ENCODE measurements at places on chromosomes 6 and 20.
A peak's percentile ranks its signal among the peaks of the same experiment; 100 is the strongest.

GRCh38 chr6:14921878-14922671 is 323.8 kb upstream of the JARID2 start:
- no peak for DNase-seq

- no peak for DNase-seq
These were observed 69.7 kb downstream of the MDN1 start for GRCh38 chr6:89749918-89750317.

GRCh38 chr6:106728296-106728870 is 99.0 kb downstream of the QRSL1 start:
- DNase-seq: no peak

- DNase-seq: no peak
These were observed 10.4 kb downstream of the MOCS1 start for GRCh38 chr6:39923861-39924260.

- no peak for DNase-seq
These were observed 84.1 kb downstream of the TNFAIP3 start for GRCh38 chr6:137951064-137951597.

GRCh38 chr6:49155316-49155715 is 307.7 kb downstream of the MMUT start:
- DNase-seq: no peak

- no peak for DNase-seq
These were observed 295.5 kb upstream of the ZNF337 start for GRCh38 chr20:25992146-25992545.

- DNase-seq: peak; percentile 12
These were observed 608.4 kb downstream of the EPHA7 start for GRCh38 chr6:92810913-92811312.

DNA sequence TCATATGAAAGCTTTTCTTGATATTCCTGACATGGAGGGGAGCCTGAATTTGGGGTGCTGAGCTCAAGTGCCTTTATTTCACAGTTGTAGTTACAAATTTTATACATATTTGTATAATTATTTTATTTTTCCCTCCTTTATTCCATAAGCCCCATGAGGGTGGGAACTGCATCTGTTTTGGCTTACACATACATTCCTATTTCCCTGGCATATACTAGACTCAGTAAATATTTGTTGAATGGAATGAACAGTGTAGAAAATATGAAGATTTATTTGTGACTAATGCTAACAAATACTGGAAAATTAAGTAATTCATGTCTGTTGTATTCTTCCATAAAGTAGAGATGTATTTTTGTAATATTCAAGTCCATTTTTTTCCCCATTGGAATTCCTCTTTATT is 127.1 kb downstream of the MYO6 start:
- no peak for DNase-seq

GRCh38 chr6:90973188-90973587 is 386.3 kb upstream of the MAP3K7 start:
- no peak for DNase-seq

GRCh38 chr6:46734867-46735719 is at the start of gene PLA2G7:
Gene PLA2G7, minus strand, starts transcription at chr6:46735375. Its CDS starts 12,484 bp downstream, at chr6:46722891.
- no peak for DNase-seq

GRCh38 chr6:144621332-144621731 is 336.2 kb downstream of the UTRN start:
- no peak for DNase-seq

- no peak for DNase-seq
These were observed 794.6 kb downstream of the TFAP2A start for GRCh38 chr6:9620263-9620662.

DNA sequence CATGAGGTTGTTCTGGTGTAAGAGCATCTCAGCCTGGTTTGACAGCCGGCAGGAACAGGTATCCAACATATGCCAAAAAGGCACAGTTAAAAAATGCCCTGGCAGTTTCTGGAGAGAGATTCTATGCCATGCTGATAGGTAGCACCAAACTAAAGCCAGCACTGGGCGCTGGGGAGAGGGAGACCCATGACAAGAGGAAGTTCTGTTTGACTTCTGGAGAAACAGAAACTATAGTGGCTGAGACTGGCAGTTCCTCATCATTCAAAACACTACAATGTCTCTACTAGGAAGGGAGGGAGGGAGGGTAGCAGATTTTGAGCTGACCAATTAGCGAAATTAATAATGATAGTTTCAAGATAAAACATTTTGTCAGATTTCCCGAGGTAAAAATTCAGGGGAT is 174.1 kb downstream of the ADAT2 start:
- no peak for DNase-seq

DNA sequence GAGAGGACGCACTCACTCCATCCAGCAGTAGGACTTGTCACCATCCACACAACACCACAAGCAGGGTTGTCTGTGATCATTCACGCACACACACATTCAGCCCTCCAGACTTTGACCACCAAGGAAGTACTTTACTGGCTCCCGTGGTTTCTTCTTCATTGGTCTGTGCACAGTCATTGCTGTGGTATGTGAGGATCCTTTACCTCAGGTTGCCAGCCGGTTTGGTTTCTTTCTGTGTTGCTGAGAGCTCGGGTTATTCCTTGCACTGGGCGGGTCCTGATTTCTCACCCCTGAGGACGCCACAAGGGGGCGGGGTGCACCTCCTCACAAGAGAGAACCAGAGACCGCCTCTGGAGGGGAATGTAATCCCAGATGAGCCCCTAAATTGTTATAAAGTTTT is 11.2 kb downstream of the SLC35A1 start:
- no peak for DNase-seq

- DNase-seq: no peak
These were observed 139.9 kb downstream of the HIVEP2 start for GRCh38 chr6:142805042-142805441.

- DNase-seq: no peak
These were observed 576.4 kb downstream of the HDGFL1 start for GRCh38 chr6:23145781-23146180.

- DNase-seq: no peak
These were observed 3.0 kb upstream of the CCN2 start for GRCh38 chr6:131954059-131954774.

DNA sequence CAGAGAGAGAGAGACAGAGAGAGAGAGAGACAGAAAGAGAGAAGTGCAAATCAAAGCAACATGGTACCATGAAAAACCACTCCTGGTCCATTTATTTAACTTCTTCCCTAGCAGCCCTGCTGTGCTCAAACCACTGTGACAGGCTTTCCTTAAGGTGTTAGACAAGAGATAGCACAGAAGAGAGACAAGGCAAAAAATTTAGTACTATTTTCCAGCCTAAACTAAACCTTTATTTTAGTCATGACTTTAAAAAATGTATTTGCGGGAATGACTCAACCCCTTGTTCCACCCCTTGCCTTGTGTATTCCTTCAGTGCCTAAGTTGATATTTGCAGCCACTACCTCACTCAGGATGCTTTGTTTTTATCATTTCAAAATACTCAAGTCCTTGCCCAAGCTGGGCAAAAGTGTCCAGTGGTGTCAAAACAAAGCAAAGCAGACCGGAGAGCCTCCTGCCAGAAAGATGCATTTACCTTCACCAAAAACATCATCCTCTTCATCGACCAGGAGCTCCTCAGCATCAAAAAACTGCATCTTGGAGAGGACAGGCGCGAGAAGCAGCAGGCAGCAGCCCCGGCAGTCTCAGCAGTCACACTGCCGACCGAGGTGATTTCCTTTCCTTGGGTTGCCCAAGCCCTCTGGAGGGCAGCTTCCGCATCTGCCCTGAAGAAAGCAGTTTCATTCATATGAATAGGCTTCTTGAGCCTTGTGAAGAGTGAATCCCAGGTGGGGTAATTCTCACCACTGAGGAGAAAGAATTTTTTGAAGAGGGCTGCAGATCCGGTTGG is at the start of gene RIPOR2:
Gene RIPOR2 (minus strand): TSS at position 595 of the 787 bp plus-strand sequence. CDS start 62 bp downstream, at position 533.
- no peak for DNase-seq

DNA sequence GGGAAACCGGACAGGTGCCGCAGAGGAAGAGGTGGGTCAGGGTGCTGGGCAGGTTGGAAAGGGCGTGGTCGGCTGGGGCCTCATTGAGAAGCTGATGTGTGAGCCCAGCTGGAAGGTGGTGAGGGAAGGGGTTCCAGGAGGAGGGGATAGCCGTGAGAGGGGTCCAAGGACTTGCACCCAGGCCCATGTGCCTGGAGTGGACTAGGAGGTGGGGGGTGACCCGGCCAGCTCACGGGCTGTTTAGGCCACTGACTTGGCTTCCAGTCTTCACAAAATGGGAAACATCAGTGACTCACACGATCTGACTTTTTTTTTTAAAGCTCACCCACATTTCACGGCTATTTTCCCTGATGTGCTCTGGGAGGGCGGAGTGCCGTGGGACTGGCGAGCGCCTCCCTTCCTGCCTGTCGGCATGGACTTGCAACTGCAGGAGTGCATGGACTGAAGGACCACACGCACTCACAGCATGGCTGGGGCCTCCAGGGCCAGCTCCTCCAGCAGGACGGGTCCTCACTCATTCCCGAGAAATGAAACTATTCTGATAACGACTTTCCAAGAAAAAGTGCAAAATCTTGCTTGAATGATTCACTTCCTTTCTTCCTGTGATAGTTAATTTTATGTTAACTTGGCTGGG is 13.5 kb upstream of the PDE10A start:
- no peak for DNase-seq

- no peak for DNase-seq
These were observed 61.2 kb downstream of the LAMA4 start for GRCh38 chr6:112193117-112193516.

GRCh38 chr6:163771180-163771579 is 356.7 kb downstream of the QKI start:
- DNase-seq: no peak

DNA sequence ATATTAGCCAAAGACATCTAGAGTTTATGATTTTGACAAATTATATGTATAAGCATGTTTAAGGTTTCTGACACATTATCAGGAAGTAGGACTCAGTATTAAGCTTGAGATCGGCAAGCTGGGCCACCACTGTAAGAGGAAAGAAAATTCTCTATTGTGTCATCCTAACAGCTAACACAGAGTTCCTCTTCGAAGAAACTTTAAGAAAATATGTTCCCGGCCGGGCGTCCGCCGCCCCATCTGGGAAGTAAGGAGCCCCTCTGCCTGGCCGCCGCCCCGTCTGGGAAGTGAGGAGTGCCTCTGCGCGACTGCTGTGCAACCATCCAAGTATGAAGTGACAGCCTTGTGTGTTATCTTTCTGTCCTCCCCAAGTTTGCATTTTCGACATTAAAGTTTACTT is 23.0 kb downstream of the USP49 start:
- DNase-seq: no peak

GRCh38 chr20:50027611-50028105 is 44.9 kb downstream of the SNAI1 start:
- DNase-seq: peak; percentile 54

DNA sequence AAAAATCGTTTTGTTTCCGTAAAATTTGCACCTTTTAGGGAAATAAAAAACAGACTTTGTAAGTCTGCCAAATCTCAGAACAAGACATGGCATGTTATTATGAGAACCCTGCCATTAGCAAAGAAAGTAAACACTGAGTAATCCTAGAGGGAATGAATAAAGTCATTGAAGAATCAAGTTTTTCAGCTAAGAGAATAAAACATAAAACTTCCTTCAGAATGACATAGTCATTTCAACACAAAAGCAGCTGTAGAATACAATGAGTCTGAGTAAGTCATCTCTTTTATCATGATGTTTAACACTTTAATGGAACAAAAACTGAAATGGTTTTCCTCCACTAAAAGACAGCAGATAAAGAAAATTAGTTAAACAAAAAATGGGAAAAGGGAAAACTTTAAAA is 10.3 kb upstream of the DST start:
- DNase-seq: peak; percentile 81

GRCh38 chr6:129657483-129657882 is 52.5 kb downstream of the ARHGAP18 start:
- no peak for DNase-seq

DNA sequence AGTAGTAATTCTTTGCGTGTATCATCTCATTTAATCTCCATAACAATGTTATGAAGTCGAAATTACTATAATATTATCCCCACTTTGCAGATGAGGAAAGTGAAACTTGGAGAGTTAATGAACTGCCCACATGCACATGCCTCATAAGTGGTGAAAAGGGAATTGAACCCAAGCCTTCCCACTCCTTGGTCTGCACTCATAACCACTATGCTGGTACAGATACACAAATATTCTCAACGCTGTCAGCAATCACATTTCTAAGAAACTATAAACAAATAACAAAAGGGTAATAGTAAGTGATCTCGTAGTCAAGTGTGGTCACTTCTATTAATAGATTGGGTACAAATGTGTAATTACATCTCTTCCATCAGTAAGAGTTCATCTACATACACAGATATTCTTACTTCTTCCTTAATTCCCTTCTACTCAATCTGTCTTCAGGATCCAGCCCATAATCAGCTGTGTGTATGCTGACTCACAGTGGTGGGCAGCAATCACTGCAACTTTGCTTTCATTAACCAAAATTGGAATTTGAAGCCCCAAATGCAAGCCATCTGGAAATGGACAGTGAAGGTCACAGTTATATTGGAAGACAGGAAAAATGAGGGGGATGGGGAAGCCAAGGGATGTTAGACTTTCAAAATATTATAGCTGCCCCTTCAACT is 6.6 kb downstream of the PRSS35 start:
- peak; percentile 14 for DNase-seq

- DNase-seq: no peak
These were observed 214.8 kb upstream of the RREB1 start for GRCh38 chr6:6892744-6893583.

GRCh38 chr6:128597956-128598355 is 77.6 kb upstream of the PTPRK start:
- DNase-seq: no peak

DNA sequence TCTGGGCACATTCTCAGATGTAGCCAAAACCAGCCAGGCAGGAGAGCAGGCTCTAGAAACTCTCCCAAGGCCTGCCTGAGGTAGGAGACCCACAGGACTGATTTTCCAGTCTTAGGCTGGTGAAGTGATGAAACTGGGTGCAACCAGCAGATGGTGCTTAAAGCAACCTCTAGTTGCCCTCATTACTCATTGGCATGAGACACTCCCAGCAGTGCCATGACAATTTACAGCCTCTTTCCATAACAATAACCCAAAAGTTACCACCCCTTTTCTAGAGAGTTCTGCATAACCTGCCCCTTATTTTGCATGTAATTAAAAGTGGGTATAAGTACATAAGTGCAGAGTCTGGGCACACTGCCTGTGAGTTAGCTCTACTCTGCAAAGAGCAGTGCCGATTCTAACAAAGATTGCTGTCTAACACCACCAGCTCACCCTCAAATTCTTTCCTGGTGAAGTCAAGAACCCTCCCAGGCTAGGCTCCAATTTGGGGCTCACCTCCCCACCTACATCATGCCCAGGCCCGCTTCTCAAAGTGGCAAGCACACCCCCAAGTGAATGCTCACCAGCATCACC is 14.4 kb upstream of the GPR6 start:
- DNase-seq: no peak

Measured in COLO829 (cell line).